ENCODE measurements at places on chromosomes 7 and 10.

DNA sequence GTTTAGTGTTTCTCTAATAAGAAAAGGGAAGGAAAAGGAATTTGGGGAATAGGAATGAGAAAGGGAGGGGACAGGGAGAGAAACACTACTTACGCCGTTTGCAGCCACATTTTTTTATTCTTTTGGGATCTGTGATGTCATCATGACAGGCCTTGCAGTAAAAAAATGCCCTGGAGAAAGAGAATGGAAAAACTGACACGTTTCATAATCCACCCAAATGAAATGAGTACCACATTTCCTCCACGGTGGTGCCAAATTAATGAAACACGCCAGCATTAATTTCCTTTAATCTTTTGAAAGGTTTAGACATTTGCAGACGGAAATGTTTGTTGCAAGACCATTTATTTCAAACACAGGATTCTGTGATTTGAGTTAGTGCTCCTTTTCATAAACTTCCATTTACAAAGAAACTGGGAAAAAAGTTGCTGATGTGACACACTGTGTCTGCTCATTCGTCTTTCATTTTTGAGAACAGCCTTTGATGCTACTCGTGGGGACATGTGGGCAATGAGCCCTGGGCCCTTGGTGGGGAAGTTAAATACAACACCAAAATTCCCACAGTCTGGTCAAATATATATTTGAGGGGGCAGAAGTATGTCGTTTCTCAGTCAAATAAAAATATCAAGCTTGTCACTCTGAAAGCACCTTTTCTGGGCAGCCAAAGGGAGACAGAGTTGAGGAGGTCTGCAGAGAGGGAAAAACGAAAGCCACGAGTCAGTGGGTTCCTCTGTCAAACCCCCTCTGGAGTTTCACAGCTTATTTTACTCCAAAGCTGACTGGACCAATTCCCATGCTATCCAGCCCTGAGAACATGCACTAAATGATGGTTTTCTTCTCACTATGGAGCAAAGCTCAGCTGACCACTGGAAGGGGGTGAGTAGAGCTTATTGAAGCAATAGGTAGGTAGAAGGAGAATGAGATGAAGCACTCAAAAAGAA is 625.5 kb downstream of the KCNMA1 start:
- DNase-seq = no peak

GRCh38 chr10:78976825-78977755 is 91.7 kb upstream of the ZMIZ1 start:
- DNase-seq = no peak

- no peak for DNase-seq
Observed at GRCh38 chr10:128137877-128138276, 11.7 kb upstream of the MKI67 start.

DNA sequence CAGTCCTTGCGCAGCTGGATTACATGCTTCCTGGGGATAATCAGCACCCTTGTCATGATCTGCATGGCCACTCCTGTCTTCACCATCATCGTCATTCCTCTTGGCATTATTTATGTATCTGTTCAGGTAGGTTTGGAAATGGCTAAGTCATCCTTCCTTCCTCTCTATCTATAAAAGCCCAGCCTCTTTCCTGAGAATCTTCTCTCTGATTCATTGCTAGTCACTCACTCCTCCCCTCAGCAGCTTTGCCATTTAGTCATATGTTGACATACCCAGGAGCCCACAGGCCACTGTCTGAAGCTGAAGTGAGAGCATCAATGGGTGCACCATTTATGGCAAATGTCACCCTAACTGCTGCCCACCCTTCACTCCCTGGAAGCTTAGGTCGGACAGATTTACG is 52.0 kb downstream of the ABCC2 start:
- no peak for DNase-seq

DNA sequence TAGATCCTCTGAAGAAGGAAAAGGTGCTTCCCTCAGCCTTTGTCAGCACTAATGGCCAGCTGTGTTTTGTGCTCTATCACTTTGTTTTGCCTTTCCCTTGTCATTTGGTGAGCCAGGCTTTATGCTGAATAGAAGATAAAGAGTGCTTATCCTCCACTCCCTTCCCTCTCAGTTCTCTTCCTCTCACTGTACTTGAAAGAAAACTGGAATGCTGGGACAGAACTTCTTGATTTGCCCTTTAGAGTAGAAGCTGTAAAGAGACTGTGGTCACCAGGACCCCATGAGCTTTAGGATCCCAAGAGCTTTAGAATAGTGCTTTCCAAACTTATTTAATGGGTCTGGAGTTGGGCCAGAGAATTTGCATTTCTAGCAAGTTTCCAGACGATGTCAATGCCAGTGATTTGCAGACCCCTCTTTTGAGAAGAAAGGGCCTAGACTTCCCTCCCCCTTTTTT is 81.4 kb downstream of the LRRC4 start:
- no peak for DNase-seq

GRCh38 chr10:107163881-107164861 is at the start of gene SORCS1:
TSS of gene SORCS1 (minus strand) at chr10:107164706.
- no peak for DNase-seq

DNA sequence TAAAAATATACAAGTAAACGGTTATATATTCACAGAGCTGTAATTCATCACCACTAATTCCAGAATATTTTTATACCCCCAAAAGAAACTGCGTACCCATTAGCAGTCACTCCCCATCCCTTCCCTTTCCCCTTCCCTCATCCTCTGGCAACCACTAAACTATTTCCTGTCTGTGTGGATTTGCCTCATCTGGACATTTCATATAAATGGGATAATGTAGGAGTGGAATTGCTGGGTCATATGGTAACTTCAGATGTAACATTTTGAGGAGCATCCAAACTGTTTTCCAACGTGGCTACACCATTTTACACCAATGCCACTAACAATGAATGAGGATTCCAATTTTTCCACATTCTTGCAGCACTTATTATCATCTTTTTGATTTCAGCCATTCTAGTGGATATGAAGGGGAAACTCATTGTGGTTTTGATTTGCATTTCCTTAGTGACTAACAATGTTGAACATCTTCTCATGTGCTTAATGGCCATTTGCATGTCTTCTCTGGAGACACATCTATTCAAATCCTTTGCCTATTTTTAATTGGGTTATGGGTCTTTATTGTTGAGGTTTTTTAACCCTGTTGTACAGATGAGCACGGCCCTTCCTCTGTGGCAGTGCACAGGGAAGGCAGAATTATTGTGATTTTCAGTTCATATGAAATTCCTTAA is 79.2 kb downstream of the RBM20 start:
- no peak for DNase-seq

DNA sequence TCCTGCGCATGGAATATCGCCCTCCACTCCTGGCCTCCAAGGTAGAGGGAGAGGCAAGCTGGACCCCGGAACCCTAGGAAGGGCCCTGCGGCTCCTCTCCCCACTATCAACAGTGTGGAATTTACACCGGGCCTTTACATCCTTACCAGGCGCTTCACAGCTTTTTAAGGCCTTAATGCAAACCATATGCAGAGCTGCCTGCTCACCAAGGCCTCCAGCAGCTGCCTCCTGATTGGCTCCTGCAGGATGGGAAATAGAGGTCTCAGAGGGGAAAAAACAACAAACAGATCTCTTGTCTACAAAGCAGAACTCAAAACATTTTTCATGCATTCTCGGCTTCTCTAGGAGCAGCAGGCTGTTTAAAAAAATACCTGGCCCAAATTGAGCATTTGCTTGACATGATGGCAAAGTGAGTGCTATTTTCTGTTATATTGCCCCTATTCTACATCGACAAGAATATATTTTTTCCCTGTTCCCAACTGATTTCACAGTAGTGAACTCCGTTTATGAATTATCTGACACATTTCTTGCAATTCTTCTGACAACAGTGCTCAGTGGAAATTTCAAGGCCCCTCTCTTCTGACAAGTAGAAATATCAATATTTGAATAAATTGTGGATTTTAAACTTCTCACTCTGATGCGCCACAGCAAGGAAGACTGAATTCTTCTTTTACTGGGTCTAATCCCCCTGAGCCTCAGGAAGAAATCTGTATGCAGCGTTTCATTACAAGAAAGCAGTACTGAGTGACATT is 51.7 kb downstream of the EBF3 start:
- DNase-seq = no peak
